Heart right ventricle (tissue), 16 donors: ENCODE measurements at places on chromosomes 13 and 19.

GRCh38 chr19:50300814-50301606, 28.2 kb downstream of the KCNC3 start:
- no peak for DNase-seq

- DNase-seq = no peak
Observed at GRCh38 chr19:23118400-23118799, 1.6 kb downstream of the ZNF730 start.

GRCh38 chr13:106153876-106154275, 381.6 kb downstream of the EFNB2 start:
- no peak for DNase-seq

DNA sequence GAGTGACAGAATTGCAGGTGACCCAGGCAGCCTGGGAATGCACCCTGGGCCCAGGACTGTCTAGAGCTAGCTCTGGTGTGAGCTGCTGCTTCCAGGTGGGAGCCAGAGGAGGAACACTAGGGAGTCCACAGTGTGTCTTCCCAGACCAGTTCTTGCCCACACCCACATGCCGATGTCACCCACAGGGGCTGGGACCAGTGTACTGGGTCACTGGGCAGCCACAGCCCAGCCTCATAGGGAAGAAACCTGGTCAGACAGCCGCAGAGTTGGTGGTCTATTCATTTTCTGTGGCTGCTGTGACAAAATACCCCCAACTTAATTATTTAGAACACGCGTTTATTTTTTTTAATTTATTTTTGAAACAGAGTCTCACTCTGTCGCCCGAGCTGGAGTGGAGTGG, 3.1 kb downstream of the RNF225 start:
- no peak for DNase-seq

GRCh38 chr13:111911754-111912452, 155.0 kb upstream of the SOX1 start:
- DNase-seq = no peak

GRCh38 chr13:110520431-110521295, 40.9 kb downstream of the RAB20 start:
- peak; percentile 71 for DNase-seq

- no peak for DNase-seq
Observed at GRCh38 chr13:29613101-29613500, 17.6 kb upstream of the SLC7A1 start.

- no peak for DNase-seq
Observed at GRCh38 chr13:42345367-42345766, 73.4 kb downstream of the AKAP11 start.

DNA sequence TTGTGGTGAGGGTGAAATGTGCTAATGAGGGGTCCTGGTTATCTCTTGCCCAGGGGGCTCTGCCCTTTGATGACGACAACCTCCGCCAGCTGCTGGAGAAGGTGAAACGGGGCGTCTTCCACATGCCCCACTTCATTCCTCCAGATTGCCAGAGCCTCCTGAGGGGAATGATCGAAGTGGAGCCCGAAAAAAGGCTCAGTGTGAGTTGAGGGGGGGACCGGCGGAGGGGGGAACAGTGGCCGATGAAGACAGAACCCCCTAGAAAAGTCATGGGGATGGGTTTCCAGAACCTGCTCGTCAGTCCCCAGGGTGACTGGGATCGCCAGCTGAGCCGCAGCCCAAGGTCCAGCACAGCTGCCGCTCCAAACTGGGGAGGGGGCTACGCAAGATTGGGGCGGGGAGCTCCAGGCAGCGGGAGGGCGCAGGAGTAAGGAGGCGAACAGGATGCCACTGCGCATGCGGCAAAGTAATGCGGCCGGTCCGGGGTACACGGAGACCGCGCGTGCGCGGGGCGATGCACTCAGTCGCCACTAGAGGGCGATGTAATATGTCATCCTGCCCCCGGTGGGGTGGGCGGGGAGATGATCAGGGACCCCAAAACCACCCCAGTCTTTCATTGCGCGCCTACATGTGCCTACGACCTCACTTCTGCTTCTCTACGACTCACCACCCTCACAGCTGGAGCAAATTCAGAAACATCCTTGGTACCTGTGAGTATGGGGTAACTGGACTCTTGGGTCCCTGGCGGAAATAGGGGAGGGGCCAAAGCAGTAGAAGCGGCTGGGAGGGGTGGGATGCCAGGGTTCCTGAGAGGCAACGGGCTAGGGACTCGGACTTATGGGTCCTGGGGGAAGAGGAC, 17.9 kb downstream of the BRSK1 start:
- peak; percentile 86 for DNase-seq

GRCh38 chr19:13441810-13442512, 64.3 kb downstream of the CACNA1A start:
- peak; percentile 16 for DNase-seq

DNA sequence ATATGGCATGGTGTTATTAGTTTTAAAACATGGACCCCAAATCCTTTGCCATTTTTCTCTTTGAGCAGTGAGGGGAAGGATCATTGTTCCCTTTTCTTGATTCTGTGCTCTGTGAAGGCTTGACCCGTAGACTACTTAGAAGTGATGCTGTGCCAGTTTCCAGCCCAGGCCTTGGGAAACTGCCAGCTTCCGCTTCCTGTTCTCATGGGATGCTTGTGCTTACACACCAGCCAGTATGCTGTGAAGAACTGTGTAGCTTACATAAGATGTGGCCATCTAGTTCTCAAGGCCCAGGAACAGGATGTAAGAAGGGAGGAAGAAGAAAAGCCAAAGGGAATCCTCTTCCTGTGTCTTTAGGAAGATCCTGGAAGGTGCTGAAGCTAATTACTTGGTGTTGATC, 180.9 kb downstream of the PCCA start:
- peak; percentile 79 for DNase-seq

GRCh38 chr13:22107549-22107948, 436.7 kb downstream of the FGF9 start:
- no peak for DNase-seq
